ENCODE measurements at places on chromosomes 5 and 9. TPM values are rescaled to one million over a fixed set of nuclear protein-coding genes. Genes with fewer than 3 reads are reported as not detected.
A peak's percentile ranks its signal among the peaks of the same experiment; 100 is the strongest.

The SPINK13 gene
- not detected for total RNA-seq

The OBP2B gene
- total RNA-seq, result not detected

The KIAA1958 gene
- 6.5 TPM for total RNA-seq

The RLN2 gene
- total RNA-seq, result 4.6 TPM

The ZNF483 gene
- 2.9 TPM for total RNA-seq

The HINT2 gene
- 67.8 TPM for total RNA-seq

The CDKN2A gene
- 3.9 TPM for total RNA-seq

The ZFP2 gene
- total RNA-seq, result 0.40 TPM

The EPB41L4A gene
- total RNA-seq, result 0.95 TPM

The DDX4 gene
- not detected for total RNA-seq

The SMIM33 gene
- 1.5 TPM for total RNA-seq

DNA sequence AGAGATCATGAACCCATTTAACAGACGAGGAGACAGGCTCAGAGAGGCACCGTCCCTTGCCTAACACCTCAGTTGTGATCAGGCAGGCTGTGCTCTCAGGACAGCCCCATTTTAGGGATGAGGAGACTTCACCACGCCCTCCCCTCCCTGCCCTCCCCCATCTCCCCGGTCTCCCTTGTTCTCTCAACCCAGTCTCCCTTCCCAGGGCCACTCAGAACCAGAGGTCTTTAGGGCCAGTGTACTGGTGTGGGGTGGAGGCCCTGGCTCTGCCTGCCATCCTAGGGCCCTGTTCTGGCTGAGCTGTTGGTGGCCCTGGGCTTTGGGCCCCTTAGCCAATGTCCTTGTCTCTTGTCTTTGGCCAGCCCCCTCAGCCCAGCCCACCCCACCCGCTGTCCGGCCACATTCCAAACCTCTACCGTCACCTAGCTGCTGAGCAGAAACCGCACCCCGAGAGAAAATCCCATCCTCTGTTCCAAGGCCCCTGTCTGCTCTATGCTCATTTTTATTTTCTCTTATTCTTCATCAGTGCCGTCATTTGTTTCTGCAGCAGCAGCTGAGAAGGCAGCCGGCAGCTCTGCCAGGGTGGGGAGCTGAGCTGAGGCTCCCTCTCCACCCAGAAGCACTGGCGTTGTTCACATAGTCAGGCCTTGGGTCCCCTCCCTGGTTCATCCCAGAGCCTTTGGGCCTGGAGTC lies 33.9 kb downstream of the OLFML2A start:
- no peak for DNase-seq

- DNase-seq, result no peak
Measured at GRCh38 chr5:20286512-20286911, 298.5 kb upstream of the CDH18 start.

- no peak for DNase-seq
Measured at GRCh38 chr5:128345247-128345646, 192.8 kb downstream of the FBN2 start.

DNA sequence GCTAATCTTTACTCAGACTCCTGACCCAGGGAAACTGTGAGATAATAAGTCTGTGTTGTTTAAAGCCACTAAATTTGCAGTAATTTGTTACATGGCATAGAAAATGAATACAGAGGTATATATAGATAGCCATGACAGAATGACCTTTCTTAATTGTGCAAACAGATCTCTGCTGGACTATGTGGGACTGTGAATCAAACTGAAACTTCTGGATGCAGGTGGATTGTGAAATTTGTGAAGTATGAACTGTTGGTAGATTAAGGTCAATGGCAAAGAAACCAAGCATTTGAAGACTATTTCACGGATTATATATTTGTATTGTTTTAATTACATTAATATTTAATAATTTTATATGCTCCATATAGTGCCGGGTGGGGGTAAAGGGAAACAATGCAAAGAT lies 52.2 kb upstream of the GPR151 start:
- DNase-seq, result no peak

- no peak for DNase-seq
Measured at GRCh38 chr5:153655201-153655510, 164.7 kb downstream of the GRIA1 start.

DNA sequence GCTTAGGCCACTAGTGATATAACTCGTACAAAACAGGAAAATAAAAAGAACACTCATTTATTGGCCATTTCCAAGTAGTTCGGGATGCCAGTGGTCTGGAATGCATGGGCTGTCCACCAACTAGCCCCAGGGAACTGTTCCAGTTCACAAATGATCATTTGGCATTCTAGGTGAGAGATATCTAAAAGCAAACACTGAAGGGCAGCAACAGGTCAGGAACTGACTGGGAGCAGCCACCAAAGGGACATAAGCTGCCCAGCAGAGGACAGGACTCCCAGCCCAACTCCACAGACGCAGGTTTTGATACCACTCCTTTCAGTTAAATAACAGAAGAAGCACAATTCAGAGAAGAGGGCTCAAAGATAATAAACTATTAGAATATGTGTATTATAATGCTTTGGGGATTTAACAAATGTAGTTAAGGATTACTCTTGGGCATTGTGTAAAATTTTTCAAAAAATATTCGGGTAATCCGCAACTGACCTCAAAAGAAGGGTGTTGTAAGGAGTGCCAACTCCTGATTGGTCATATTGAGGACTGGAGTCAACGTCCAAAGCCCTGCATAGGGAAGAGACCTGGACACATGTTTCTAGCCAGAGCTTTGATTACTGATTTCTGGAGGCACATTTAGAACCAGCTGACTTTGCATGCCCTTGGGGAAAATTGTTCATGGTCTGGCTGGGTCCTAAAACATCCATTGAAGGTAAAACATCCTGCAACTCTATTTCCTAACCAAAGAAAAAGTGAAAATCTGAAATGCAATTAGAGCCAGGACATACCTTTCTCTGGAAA lies 320.0 kb downstream of the DNAH5 start:
- no peak for DNase-seq

DNA sequence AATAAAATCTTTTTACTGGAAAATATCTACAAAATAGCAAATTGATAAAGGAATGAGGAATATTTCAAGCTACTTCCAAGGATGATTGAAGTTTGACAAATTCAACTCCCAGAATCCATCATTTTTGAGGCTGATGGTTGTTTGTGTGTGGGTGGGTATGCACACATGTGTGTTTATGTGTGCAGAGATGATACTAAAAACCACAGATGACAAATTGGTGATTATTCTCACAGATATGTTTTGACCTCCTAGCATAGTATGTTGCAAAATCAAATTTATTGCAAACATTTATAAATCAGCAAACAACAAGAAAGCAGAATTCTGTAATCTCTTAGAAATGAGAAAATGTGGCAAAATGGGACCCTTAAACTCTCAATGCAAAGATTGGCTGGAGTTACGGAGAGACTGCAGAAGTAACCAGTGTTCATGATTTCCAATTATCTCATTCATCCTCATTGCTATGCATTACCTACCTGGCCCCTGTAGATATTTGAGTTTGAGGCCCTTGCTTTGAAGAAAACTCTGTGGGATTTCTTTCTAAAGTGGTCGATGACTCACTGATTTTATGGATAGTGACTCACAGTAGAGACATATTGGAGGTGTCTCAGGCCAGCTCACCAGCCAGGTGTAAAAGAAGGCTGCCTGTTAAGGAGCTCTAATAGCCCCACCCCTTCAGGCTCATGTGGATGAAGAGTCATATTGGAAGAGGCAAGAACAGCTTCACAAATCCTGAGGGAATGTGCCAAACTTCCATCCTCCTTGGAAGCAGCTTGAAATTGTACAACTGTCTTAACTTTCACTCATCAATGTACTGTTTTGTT lies 44.6 kb upstream of the TMC1 start:
- DNase-seq, result peak; percentile 58

DNA sequence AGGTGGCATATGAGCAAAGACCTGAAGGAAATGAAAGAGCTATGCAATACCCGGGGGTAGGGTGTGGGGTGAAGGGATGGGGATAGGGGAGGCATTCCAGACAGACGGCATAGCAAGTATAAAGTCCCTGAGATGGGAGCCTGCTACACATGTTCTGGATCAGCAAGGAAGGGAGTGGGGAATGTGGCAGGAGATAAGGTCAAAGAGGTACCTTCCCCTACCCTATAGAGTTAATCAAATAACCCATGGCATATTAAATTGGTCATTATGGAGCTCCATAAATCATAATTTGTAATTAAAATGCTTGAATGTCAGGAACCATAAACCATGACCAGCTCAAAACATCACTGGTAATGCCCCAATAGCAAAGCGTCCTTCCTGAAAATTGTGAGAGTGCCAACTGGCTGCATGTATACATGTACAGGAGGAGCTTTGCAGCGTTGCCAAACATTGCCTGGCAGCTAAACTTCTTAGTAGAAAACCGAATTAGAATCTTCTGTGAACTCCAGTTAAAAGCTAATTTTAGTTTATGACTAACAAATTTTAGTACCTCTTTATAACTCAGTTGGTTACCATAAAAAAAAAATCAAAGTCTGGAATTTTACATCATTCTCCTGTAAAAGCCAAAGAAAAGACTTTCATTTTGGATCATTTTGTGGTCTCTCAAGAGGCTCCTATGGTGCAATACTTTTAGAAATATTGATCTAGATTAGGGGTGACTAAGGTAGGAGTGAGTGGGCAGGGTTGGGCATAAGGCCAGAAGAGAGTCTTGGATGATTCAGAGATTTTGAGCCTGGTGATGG lies 4.7 kb downstream of the DNAI1 start:
- peak; percentile 86 for DNase-seq

DNA sequence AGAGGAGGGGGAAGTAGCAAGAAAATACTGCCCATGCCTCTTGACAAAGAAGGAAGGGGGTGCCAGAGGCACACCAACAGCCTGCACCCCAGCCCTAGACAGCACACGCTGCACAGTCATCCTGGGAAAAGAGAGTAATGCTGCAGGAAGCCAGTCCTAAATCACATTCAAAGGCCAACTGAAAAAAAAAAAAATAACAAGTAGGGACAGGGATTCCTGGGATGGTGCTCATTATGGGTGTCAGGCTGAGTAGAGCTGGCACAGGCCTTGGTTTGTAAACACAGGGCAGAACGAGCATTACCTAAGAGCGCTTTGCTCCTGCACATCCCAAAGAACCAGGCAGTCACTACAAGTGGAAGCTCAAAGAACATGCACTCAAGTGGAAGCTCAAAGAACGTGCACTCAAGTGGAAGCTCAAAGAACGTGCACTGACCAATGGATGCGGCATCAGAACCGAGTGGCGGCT lies 7.8 kb downstream of the RAPGEF1 start:
- DNase-seq, result peak; percentile 56

DNA sequence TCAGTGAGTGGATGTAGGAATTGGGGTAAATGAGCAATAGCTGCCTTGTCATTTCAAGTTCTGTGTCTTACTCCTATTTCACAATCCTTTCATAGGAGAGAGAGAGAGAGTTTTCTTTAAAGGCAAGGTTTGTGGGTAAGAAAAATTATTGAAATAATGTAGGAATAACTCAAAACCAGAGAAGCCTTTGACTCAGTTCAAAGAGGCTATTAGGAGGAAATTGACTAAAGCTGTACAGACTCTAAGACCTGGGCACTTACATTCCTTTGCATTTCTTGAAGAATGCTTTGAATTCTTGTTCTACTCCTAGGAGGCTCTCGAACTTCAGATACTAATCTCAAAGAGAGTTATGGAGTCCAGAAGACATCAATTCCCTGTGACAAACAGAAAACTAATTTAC lies 257.1 kb downstream of the FBXL7 start:
- no peak for DNase-seq

GRCh38 chr5:94374336-94374735 lies 244.1 kb downstream of the KIAA0825 start:
- DNase-seq, result no peak

- no peak for DNase-seq
Measured at GRCh38 chr9:124718928-124719327, 52.2 kb downstream of the NR6A1 start.

GRCh38 chr5:101123363-101123762 lies 220.3 kb upstream of the ST8SIA4 start:
- DNase-seq, result no peak

DNA sequence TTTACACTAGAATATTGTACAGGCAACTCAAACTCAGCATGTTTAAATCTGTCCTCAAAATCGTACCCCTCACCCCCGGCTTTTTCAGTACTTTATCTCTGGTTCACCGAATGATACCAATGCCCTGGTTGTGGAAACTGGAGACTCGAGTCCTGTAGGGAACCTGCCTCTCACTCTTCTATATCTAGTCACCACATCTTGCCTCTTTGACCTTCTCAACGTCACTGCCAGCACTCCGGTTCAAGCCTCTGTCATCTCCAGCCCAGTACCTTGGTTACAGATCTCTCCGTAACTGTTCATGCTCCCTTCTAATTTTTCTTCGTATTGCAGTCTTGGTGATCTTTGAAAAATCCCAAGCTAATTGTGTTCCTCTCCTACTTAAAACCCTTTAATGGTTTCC lies 6.7 kb downstream of the SLC44A1 start:
- DNase-seq, result no peak

GRCh38 chr9:12694013-12694412 lies 828 bp downstream of the TYRP1 start:
- no peak for DNase-seq

- DNase-seq, result no peak
Measured at GRCh38 chr9:125757834-125758233, 10.7 kb downstream of the PBX3 start.

DNA sequence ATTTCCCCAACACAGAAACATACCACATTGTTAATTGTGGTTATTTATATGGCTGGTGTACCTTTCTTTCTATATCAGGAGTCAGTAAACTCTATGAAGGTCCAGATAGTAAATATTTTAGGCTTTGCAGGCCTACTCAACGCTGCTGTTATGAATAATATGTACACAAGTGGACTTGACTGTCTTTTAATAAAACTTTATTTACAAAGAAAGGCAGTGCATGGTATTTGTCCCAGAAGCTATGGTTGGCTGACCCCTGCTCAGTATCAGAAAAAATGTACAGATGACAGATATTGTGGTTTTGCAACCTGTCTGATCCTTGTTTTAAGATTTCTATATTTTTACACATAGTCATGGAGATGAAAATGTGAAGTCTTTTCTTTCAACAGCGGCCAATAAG lies 5.7 kb downstream of the MTRR start:
- no peak for DNase-seq

GRCh38 chr5:169162407-169162806 lies 138.5 kb downstream of the SLIT3 start:
- DNase-seq, result no peak

DNA sequence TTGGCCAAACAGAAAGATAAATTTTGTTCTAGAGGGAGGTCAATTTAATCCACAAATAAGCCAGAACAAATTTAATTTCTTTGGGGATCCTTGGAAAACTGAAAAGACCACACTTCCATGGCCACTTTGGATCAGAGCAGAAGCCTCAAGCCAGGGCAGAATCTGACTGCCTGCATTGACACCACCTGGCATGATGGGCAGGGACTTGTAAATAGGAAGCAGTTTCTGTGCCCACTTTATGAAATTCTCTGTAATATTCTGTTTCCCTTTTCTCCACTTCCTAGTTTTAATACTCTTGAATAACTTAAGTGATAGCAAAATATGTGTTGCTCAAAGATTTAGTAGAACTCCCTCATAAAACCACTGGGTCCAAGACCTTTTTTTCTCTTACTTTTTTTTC lies 6.7 kb upstream of the TMEM252 start:
- DNase-seq, result no peak

- DNase-seq, result peak; percentile 70
Measured at GRCh38 chr5:178461004-178461730, 129.0 kb downstream of the COL23A1 start.

Measured in activated CD4-positive, alpha-beta memory T cell treated with anti-CD3 and anti-CD28 coated beads for 36 hours (primary cell).